ENCODE measurements at places on chromosomes 12 and 14.

DNA sequence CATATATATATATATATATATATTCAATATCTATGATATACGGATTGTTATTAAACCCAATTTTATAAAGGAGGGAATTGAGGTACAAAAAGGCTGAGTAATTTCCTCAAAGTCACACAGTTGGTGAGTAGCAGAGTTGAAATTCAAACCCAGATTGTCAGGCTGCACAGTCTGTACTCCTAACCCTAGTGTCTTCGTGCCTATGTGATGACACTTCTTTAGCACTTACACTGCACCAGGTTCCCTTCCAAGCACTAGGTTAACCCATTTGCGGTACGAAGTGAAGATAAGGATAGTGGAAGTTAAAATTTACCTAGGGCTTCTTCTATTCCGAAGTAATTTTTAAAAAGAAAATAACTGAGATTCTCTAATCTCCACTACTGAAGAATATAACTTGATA, 125.1 kb upstream of the TSPAN8 start:
- no peak for DNase-seq

GRCh38 chr14:88191605-88192004, 131.5 kb downstream of the KCNK10 start:
- DNase-seq = no peak

DNA sequence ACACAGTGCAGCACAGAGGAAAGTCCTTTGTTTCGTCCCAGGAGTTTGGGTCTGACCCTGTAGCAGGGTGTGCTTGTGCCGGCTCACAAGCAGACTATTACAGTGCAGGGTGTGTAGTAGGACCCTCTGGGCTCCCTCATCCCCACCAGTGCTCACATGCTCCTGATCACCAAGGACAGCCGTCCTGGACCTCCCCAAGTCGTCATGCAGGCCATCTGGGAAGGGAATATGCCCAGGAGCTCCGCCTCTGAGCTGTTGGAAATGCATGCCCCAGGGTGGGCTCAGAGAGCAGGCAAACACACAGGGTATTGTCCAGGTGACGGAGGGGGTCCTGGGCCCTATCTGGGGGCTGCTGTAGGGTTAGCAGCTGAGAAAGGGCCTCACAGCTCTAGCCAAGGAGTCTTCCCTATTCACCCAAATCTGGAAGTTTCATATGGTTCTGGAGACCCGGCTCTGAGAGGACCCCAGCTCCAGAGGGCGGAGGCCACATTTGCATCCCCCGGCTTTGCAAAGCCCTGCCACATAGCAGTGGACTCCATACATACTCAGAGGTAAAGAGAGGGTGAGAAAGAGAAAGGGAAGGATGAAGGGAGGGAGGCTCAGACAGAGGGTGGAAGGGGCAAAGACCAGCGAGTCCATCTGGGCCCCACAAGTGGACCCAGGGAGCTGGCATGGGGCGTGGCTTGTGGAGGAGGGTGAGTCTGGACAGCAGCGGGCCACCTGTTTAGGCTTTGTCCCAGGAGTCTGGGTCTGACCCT, 53.5 kb upstream of the PPP2R5C start:
- DNase-seq = no peak

DNA sequence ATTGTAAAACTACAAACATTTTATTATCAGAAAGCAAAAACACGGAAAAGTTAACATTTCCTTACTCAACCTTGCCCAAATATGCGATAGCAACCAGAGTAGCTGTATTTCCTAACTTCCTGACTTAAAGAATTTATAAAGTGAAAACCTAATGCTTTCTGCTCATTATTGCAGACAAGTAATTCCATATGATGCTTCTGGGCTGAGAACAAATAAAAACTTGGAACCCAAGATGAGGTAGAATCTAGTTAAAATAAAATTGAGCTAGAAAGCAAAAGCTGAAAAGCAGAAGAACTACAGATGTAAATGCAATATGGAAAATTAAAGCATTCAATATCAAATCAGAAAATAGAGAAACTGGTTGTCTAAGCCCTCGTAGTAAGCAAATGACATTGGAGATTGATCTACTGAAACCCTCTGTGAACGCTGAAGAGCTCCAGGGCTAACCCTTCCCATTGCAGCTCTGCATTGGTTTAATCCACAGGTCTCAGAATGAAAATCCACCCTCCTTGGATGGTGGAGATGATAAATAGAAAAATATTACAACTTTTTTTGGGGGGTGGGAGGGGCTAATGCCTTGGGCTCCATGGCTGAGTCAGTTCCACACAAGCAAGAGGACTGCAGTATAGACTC, 40.7 kb downstream of the CORO1C start:
- DNase-seq = no peak

Data from stimulated activated CD8-positive, alpha-beta memory T cell treated with anti-CD3 and anti-CD28 coated beads, Interleukin-4, amount 100 ng/mL, for 48 hours (primary cell).